ENCODE measurements at places on chromosomes 4 and X.

DNA sequence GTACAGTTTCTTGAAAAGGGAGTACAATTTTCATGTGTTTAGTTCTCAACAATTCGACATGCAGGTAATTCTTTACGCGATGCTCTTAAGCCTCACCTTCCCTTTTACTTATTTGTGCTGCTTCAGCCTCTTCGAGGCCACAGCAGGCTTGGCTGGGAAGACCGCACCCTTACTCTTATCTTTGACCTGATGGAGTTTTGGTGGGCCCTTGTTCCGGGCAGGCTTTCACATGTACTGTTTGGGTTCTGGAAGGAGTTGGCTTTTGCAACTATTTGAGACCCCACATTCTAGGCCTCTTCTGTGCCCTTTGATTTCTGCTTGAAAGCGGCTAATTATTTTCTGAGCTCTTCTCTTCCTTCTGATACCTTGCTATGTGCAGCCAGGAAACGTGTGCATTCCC is 60.2 kb downstream of the FAM193A start:
- no peak for DNase-seq

- DNase-seq = no peak
Measured at GRCh38 chr4:83606898-83607297, 71.0 kb downstream of the GPAT3 start.

GRCh38 chrX:68146054-68146453 is 287.2 kb downstream of the OPHN1 start:
- DNase-seq = no peak

GRCh38 chrX:40526412-40526811 is 54.4 kb upstream of the ATP6AP2 start:
- no peak for DNase-seq

GRCh38 chr4:73067971-73068394 is 1.5 kb downstream of the COX18 start:
- no peak for DNase-seq
